Stimulated activated CD8-positive, alpha-beta memory T cell treated with anti-CD3 and anti-CD28 coated beads, Interleukin-7, amount 100 ng/mL, for 1 hour (primary cell): ENCODE measurements at places on chromosomes 11 and 22.

DNA sequence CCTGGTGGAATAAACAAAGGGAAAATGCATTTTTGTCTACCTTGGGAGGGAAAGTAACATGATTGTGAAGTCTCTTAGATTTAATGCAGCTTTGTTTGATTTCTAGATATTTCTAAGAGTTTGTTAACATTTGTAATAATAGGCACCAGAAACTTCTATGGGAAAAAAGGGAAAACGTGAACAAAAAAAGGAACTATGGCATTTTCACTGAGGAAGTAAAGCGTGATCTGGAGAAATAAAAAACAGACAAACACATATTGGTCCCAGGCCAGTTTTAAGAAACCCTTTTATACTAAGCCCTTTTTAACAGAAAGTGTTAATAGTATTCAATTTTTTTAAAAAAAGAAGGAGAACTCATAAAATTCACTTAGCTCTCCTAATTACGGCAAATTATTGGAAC lies 6.9 kb upstream of the MS4A7 start:
- DNase-seq: no peak

- DNase-seq: no peak
These were observed 855.0 kb downstream of the METTL15 start for GRCh38 chr11:28963187-28963586.

DNA sequence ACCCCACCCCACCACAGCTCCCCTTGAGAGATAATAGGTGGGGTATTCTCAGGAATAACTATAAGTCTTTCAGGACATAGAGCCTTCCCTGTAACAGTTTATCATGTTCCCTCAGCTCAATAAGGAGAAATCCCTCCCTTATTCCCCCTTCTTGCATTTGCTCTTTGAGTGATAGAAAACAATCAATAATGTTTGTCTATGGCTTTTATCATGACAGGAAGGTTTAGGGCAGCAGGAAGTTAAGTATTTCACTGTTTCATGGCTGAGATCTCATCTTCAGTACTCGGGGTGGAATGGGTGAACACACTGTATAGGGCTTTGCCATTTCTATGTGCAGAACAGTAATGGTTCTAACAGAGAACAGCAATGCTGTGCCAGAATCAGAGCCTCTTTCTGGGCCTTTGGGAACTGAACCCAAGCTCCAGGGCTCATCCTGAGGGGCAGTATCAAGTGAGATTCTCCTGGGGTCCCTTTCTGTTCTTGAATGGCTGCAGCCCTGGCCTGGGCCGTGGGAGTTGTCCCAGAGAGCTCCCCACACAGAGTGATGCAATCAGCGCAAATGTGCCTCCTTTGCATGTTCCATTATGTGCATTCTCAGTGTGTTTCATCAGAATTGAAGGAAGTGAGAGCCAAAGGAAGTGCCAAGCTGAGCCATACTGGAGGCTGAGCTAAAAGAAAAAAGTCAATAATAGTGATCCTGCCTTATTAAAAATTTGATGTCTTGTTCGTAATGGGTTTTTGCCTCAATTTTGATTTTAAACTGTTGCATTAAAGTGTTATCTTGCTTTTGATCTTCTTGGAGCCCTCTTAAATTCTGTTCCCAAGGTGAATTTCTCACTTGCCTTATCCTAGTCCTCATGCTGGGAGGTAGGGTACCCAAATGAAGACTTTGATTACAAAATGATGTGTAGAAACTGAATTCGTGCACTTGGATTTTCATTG lies 2.9 kb upstream of the CYP2R1 start:
- no peak for DNase-seq

DNA sequence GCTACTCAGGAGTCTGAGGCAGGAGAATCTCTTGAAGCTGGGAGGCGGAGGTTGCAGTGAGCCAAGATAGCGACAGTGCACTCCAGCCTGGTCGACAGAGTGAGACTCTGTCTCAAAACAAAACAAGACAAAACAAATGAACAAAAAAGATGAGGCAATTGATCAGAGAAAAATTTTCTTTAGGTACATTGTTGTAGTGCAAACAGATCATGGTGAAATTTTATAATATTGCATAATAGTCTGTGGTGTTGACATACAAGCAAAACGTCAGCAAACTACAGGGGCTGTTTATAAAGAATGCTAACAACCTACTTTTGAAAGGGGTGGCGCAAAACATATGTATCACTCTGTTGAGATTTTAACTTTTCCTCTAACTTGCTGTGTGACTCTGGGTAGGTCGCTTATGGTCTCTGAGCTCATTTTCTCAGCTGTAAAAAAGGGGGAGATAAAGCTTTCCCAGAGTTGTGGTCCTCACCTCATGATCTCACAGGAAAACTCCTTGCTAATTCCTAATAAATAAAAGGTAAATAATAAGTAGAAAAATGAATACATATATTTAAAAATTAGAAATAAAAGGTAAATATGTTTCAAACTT lies 64.8 kb upstream of the NUP160 start:
- no peak for DNase-seq

GRCh38 chr11:19979519-19979845 lies 180.8 kb downstream of the DBX1 start:
- no peak for DNase-seq

DNA sequence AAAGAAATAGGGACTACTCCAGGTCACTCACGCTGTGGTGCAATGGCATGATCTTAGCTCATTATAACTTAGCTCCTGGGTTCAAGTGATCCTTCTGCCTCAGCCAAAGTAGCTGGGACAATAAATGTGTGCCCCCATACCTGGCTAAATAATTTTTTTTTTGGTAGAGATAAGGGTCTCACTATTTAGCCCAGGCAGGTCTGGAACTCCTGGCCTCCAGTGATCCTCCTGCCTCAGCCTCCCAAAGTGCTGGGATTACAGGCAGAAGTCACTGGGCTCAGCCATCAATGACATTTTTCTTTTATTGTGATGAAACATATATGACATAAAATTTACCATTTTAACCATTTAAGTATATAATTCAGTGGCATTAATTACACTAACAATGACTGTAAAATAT lies 10.6 kb downstream of the SLC5A4 start:
- no peak for DNase-seq

DNA sequence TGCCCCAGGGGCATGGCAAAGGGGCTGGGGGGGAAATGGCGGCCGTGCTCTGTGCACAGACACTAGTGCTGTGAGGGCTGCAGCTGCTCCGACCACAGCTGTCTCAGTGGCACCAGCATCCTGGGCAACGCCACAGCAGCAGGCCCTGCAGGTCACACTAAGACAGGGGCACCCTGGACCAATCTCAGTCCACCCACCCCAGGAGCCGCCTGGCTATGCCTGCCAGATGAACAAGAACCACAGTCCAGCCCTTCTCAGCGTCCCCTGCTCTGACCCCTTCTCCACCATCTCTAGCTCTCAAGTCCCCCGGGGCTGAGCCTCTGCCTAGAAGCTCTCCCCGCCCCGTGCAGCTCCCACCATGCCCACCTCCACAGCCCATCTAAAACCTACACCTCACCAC lies 16.5 kb downstream of the TUBGCP6 start:
- DNase-seq: no peak

DNA sequence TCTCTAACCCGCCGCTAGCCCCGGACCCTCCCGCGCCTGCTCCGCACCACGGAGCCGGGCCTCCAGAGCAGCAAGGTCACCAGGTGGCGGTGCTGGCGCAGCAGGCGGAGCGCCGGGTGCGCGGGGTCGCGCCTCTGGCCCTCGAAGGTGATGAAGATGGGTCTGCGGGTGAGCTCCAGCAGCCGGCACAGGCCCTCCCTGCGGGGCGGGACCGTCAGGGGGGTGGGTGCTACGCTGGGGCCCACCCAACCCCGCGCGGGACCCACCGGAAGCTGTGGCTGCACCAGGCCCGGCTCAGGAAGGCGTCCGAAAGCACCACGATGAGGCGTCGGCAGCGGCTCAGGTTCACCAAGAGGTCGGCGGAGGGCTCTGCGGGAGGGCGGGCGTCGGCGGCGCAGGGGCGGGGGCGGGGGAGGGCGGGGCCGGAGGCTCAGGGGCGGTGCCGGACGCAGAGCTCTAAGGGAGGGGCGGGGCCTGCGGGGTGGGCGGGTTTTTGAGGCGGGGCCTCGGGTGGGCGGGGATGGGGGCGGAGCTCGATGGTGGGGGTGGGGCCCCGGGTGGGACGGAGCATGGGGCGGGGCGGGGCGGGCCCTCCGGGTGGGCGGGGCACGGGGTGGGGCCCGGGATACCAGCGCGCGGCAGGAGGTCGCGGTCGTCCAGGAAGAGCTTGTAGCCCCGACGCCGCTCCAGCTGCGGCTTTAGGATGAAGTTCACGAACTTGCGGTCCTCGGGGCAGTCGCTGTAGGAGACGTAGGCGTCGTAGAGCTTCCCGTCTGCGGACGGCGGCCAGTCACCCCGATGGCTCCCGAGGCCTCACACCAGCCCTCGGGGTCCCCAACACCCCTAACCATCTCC lies 7.8 kb downstream of the SIGIRR start:
- DNase-seq: peak; percentile 86

- DNase-seq: no peak
These were observed 186.1 kb downstream of the MYO18B start for GRCh38 chr22:25928038-25928437.

DNA sequence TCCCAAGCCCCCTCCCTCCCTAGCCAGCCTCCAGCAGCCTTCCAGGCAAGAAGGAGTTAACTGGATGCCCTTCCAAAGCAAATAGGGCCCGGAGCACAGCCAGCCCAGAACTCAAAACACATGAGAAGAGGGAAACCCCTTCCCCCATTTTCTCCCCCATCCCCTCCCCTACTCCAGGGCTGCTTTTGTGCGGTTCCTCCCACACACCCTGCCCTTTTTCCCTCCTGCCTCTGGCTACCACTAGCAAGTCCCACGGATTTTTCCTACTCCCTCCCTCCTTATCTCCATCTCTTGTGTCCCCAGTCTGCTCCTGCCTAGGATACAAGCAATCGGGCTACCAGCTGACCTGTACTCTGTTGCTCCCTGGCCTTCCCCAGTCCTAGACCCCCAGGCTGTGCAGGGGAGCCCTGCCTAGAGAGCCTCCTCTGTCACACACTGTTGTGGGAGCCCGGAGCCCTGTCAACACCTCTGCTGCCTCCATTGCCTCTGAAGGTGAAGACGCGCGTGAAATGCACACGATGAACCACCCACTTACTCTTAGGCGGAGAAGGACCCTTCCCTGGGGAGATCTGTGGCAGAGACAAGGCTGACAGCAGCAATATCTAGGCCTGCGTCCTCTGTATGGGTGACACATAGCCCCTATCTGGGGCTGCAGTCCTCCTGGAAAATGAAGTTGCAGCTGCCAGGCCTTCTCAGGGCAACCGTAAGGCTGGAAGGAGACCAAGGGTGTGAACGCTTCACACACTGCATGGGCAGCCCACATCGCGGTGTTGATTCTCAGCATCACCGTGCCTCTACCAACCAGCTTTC lies 282.8 kb downstream of the MN1 start:
- no peak for DNase-seq

- no peak for DNase-seq
These were observed 69.8 kb downstream of the PRR5L start for GRCh38 chr11:36365907-36366306.

GRCh38 chr11:79857377-79858214 lies 416.8 kb upstream of the TENM4 start:
- DNase-seq: no peak

- DNase-seq: no peak
These were observed 4.4 kb downstream of the TP53I11 start for GRCh38 chr11:44946263-44946662.

GRCh38 chr11:117872975-117873827 lies 3.3 kb downstream of the FXYD6 start:
- no peak for DNase-seq

DNA sequence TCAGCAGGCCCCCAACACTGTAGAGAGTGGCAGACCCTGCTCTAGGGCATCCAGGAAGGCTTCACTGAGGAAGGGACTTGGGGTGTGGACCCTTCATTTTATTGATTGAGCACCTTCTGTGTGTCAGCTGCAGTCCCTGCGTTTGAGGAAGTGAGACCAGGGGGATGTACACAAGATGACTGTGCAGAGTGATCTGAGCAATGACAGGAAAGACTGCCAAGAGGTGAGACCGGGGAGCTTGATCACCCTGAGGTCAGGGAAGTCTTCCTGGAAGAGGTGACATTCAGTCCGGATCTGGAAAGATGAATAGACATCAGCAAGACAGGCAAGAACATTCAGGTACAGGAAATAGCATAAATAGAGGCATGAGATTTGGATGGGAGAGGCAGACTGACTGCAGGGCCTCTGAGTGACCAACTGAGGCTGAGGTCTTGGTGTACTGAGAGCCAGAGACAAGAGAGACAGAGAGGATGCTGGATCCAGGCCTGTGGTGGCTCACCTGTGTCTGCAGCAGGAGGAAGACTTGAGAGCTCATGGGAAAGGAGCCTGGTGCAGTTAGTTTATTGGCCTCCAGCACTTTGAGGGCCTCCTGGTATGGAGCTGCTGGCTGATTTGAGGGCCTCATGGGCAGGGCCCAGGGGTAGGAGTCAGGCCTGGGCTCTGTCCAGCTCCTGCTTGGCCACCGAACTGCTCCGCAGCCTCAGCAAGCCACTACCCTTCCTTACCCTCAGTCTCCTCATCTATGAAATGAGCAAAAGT lies 5.2 kb downstream of the DGAT2 start:
- DNase-seq: no peak

GRCh38 chr11:33660962-33661361 lies 39.7 kb downstream of the C11orf91 start:
- no peak for DNase-seq

DNA sequence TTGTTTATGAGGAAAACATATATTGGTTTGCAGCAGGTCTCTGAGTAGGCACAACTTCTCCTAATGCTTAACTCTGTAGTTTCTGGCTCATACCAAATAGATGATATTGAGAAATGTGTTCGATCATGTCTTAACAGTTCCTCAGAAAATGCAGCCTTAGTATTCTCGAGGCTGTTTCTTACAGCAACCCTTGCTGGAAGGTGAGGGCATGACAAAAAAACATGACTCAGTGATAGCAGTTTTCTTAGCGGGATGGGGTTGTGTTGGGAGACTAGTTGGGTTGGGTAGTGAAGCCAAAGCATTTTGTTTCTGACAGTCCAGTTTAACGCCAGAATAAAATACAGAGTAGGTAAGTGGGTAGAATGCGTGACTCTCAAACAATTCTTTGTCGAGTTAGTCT lies 94.7 kb upstream of the PARVA start:
- no peak for DNase-seq

- DNase-seq: no peak
These were observed 289.5 kb downstream of the CADM1 start for GRCh38 chr11:115214644-115215234.

- DNase-seq: no peak
These were observed 185.3 kb upstream of the ISX start for GRCh38 chr22:34880662-34881061.

DNA sequence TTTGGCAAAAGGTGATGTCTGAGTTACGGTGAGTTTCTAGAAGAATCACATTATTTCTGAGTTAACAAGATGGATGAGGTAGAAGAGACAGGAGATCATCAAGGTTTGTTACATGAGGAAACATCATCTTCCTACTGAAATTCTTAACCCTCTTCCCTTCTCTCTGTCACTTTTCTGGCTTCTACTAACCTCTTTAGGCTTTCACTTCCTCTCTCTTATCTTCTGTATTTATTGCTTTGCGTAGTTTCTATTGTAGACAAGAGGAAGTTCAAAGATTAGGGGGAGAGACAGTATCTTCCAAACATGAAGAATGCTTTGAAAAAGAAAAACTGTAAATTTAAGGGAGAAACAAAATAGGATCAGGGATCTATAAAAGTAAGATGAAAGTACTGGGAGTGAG lies 75.4 kb downstream of the TRPC6 start:
- no peak for DNase-seq
